Activated CD8-positive, alpha-beta T cell treated with anti-CD3 and anti-CD28 coated beads for 36 hours (primary cell): ENCODE measurements at places on chromosomes 16 and 17.

DNA sequence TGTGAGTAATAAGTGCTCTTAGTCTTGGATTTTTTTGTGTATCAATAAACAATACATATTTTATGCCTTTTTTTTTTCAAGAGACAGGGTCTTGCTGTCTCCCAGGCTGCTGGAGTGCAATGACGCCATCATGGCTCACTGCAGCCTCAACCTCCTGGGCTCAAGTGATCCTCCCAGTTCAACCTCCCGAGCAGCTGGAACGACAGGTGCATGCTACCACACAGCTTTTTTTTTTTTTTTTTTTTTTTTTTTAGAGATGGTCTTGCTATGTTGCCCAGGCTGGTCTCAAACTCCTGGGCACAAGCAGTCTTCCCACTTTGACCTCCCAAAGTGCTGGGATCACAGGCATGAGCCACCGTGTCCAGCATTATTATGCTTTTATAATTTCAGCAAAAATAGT is 13.0 kb downstream of the ACSF2 start:
- H3K36me3 ChIP-seq, result no peaks in the 10 kb centered on the region
- DNase-seq, result no peak
- no peaks in the 10 kb centered on the region for H3K4me1 ChIP-seq

- no peak overlapping the region for H3K27ac ChIP-seq
- peaks cover 23% of the 10 kb centered on the region for H3K4me1 ChIP-seq
- no peak for DNase-seq
- no peaks in the 10 kb centered on the region for H3K27me3 ChIP-seq
- H3K36me3 ChIP-seq, result peaks cover 52% of the 10 kb centered on the region
- H3K4me3 ChIP-seq, result no peak overlapping the region
Measured at GRCh38 chr17:42817866-42818265, 6.2 kb downstream of the BECN1 start.

- peaks cover 13% of the 10 kb centered on the region for H3K4me1 ChIP-seq
- H3K36me3 ChIP-seq, result no peaks in the 10 kb centered on the region
- no peak for DNase-seq
Measured at GRCh38 chr17:74427048-74427762, 4.7 kb upstream of the GPRC5C start.

DNA sequence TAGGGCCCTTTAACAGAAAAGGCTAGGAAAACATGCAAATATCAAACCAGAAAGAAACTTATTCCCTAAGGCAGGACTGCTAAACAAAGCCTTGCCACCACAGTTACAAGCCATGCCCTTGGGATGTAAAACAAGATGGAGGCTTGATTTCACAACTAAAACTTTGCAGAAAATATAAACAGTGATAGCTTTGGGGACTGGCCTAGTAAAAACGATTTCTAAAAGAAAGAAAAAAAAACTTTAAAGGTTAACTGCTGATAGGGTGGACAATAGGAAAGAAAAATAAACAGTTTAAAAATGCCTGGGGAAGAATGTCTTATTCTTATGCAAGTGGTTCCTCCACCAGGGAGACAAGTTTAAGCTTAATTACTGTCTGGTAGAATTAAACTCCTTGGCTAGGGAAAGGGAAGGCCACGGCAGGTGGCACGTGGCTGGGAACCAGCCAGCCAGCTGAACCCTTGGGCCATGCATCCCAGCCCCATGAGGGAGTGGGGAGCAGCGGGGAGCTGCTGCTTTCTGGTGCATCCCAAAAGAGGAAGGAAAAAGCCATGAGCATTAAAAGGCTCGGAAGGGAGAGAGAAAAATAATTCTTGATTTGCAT is 10.7 kb upstream of the TMC5 start:
- H3K36me3 ChIP-seq, result no peaks in the 10 kb centered on the region
- H3K27ac ChIP-seq, result no peak overlapping the region
- H3K27me3 ChIP-seq, result peaks cover 29% of the 10 kb centered on the region
- DNase-seq, result no peak
- peaks cover 2% of the 10 kb centered on the region for H3K4me1 ChIP-seq

- DNase-seq, result no peak
- no peak overlapping the region for H3K27ac ChIP-seq
- peaks cover 2% of the 10 kb centered on the region for H3K27me3 ChIP-seq
Measured at GRCh38 chr17:70564006-70564620, 394.8 kb downstream of the KCNJ2 start.
